SJSA1 (cell line): ENCODE measurements at places on chromosomes 13 and 19.
A peak's percentile ranks its signal among the peaks of the same experiment; 100 is the strongest.

- peaks cover 21% of the 10 kb centered on the region for H3K27me3 ChIP-seq
- DNase-seq: no peak
- H3K4me3 ChIP-seq: no peak overlapping the region
- H3K36me3 ChIP-seq: no peaks in the 10 kb centered on the region
- H3K4me1 ChIP-seq: no peaks in the 10 kb centered on the region
These were observed 38.5 kb downstream of the TBC1D4 start for GRCh38 chr13:75443356-75443958.

GRCh38 chr19:8323781-8324185 lies 2.5 kb downstream of the RPS28 start:
- DNase-seq: no peak
- no peak overlapping the region for H3K27ac ChIP-seq
- no peak overlapping the region for H3K4me3 ChIP-seq
- H3K4me1 ChIP-seq: peaks cover 21% of the 10 kb centered on the region
- H3K36me3 ChIP-seq: peaks cover 36% of the 10 kb centered on the region
- H3K27me3 ChIP-seq: no peaks in the 10 kb centered on the region

DNA sequence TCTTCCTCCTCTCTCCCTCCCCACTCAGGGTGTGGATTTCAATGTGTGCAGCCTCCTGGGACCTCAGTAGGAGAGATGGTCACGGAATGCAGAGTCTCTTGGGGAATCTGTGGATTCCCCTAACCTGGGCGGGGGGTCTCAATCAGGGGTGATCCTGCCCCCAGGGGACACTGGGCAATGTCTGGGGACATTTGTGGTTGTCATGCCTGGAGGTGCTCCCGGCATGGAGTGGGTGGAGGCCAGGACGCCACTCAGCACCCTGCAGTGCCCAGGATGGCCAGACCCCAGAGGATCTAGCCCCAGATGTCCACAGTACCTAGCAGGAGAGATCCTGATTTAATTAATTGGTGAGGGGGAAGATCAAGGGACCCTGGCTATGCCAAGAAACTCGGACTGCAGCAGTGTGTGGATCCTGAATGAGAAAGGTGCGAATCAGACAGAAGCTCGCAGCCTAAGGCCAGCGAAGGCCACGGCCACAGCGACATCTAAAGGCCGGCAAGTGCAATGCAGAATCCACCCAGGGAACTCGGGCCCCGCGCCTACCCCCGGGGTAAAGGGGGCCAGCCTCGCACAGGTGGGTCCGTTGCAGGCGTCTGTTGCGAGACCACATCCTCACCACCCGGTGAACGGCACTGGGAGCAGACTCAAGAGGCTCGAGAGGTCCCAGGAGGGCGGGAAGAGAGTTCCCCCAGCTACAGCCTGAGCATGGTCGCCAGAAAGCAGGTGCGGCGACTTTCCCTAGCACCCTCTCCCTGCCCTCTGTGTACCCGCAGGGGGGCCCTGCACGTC lies 88.8 kb downstream of the GNG7 start:
- no peak overlapping the region for H3K27ac ChIP-seq
- DNase-seq: no peak
- H3K27me3 ChIP-seq: no peaks in the 10 kb centered on the region
- H3K4me1 ChIP-seq: peaks cover 25% of the 10 kb centered on the region
- H3K4me3 ChIP-seq: no peak overlapping the region

GRCh38 chr19:35454663-35455062 lies 6.6 kb downstream of the FFAR2 start:
- no peaks in the 10 kb centered on the region for H3K36me3 ChIP-seq
- no peaks in the 10 kb centered on the region for H3K4me1 ChIP-seq
- no peaks in the 10 kb centered on the region for H3K27me3 ChIP-seq
- H3K4me3 ChIP-seq: no peak overlapping the region
- no peak for DNase-seq

DNA sequence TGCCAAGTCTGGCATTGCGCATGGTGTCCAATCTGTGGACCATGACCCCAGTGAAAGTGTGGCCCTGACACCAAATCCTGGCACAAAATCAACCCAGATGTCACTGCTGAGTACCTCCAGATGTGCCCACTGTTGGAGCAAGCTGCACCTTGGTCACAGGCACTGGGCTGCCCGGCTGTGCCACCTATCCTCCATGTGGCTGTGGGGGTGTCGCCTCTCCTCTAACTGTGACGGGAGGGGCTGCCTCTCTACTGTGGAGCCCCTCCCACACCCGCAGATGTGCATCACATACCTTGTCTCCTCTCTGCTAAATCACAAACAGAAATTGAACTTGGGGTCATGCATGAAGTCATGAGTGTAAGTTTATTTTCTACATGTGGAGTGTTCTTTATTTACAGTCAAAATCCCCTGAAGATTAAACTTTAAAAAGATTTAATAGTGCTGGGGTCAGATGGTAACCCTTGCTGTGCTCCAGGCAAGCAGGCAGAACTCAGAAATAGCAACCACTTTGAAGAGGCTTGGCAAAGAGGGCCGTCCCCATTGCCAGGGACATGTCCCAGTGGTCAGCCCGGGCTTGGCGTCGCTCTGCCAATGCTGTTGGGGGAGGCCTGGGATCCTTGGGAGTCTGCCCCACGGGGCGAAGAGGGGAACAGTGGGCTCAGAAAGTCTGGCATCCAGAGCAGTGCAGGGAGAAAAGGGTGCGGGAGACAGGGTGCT lies 46.4 kb upstream of the ZNF536 start:
- H3K36me3 ChIP-seq: no peaks in the 10 kb centered on the region
- no peak for DNase-seq
- no peaks in the 10 kb centered on the region for H3K27me3 ChIP-seq
- no peaks in the 10 kb centered on the region for H3K4me1 ChIP-seq
- no peak overlapping the region for H3K27ac ChIP-seq
- no peak overlapping the region for H3K4me3 ChIP-seq

DNA sequence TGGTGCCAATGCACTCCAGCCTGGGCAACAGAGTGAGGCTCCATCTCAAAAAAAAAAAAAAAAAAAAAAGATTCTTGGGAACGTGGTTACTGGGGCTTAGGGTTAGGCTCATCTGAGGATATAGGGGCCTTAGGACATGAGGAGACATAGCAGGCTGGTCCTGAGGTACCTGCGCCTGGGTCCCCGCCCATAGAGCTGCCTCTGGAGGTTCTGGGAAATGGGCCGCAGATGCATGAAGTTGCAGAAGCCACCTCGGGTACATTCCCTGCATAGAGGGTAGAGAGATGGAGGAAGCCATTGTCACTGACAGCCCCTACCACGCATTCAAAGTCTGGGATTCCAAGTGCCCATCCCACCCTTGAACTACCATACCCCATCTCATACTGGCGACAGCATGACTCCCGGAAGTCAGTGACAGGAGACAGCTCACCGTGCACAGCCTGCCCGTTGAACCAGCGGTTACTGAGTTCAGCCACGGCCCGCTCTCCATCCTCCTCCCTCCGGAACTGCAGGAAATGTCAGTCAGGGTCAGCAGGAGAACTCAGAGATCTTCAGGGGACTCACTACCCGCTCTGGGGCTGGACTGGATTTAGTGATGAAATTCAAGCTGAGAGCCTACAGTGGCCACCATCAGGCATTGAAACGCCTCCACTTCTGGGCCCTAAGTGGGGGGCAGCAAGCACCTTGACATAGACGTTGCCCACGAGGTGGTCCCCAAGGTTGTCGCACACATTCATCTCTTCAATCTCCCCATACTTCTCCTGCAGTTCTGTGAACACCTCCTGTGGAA lies 1.4 kb downstream of the U2AF1L4 start:
- H3K27ac ChIP-seq: no peak overlapping the region
- H3K27me3 ChIP-seq: no peaks in the 10 kb centered on the region
- no peak for DNase-seq

GRCh38 chr13:42875475-42876269 lies 94.3 kb downstream of the FAM216B start:
- H3K4me1 ChIP-seq: peaks cover 44% of the 10 kb centered on the region
- H3K4me3 ChIP-seq: no peak overlapping the region
- H3K27ac ChIP-seq: peak overlapping the region; percentile 80
- no peaks in the 10 kb centered on the region for H3K36me3 ChIP-seq
- peak; percentile 73 for DNase-seq

DNA sequence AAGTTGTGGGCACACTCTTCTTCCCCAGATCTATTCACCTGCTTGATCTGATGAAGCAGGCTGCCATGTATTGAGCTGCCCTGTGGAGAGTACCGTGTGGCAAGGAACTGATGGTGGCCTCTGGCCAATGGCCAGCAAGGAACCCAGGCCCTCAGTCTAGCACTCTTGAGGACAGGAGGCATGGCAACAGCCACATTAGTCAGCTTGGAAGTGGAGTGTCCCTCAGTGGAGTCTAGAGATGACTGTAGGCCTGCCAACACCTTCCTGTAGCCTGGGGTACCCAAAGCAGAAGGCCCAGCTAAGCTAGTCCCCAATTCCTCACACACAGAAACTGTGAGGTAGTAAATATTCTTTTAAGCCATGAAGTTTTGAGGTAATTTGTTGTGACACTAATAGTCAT lies 412.5 kb downstream of the DACH1 start:
- H3K27me3 ChIP-seq: no peaks in the 10 kb centered on the region
- no peak for DNase-seq
- H3K36me3 ChIP-seq: no peaks in the 10 kb centered on the region
- no peaks in the 10 kb centered on the region for H3K4me1 ChIP-seq

DNA sequence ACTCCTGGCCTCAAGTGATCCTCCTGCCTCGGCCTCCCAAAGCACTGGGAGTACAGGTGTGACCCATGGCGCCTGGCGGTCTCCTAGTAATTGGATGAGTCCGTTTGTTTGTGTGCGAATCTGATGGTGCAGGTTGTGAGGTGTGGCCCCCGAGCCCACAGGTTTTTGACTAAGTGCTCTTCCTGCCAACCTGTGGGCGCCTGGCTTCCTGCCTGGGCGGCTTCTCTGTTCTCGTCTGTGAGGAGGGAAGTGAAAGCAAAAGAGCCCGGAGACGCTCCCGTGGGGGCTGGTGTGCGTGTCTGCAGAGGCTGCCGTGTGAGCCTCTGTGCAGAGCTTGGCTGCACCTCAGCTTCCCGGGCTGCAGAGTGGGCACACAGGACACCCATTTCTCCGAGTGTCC lies 10.0 kb downstream of the ARHGAP45 start:
- no peaks in the 10 kb centered on the region for H3K4me1 ChIP-seq
- H3K27me3 ChIP-seq: peaks cover 10% of the 10 kb centered on the region
- no peak overlapping the region for H3K4me3 ChIP-seq
- H3K36me3 ChIP-seq: no peaks in the 10 kb centered on the region
- no peak overlapping the region for H3K27ac ChIP-seq

- H3K4me3 ChIP-seq: no peak overlapping the region
These were observed 293.6 kb downstream of the DNAJC15 start for GRCh38 chr13:43316946-43317353.

DNA sequence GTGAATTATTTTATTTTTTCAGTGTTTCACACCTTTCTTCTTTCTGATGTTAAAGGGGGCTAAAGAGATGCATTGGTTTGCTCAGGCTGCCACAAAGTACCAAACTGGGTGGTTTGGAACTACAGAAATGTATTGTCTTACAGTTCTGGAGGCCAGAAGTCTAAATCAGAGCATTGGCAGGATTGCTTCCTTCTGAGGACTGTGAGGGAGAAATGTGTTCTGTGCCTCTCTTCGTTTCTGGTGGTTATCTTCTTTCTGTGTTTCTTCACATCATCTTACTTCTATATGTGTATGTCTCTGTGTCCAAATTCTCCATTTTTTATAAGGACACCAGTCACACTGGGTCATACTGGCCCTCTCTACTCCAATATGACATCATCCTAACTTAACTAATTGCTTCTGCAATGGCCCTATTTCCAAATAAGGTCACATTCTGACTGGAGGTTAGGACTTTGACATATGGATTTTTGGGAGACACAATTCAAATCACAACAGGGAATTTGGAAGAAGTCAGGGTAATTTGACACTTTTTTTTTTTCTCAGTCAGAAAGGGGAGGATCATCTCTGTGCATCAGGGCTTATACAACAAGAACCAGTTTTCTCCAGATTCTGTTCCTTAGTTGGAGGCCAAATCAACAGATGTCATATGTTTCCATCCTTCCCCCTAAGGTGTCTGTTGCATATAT lies 188.2 kb downstream of the KCNRG start:
- no peak for DNase-seq
- no peak overlapping the region for H3K4me3 ChIP-seq
- H3K36me3 ChIP-seq: no peaks in the 10 kb centered on the region
- H3K27me3 ChIP-seq: no peaks in the 10 kb centered on the region

- peak overlapping the region; percentile 55 for H3K27ac ChIP-seq
- no peak overlapping the region for H3K4me3 ChIP-seq
- no peaks in the 10 kb centered on the region for H3K27me3 ChIP-seq
- H3K4me1 ChIP-seq: peaks cover 39% of the 10 kb centered on the region
These were observed 4.6 kb downstream of the PPP5C start for GRCh38 chr19:46351241-46352041.

DNA sequence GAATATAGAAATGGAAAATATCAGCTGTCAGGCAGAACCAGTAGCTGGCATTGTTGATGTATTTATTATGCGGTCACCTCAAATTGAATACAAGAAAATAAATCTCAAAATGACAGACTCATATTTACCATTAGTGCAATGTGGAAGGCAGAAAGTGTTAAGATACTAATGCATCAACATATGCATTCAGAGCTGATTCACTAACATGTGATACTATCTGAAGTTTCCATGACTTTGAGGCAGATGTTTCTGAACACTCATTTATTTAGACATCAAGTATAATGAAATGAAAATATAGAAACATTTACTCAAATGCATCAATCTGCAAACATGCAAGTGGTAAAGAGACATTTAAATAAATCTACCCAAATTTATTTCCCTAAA lies 474.2 kb upstream of the SLC10A2 start:
- H3K27me3 ChIP-seq: no peaks in the 10 kb centered on the region
- H3K36me3 ChIP-seq: no peaks in the 10 kb centered on the region
- DNase-seq: no peak

- DNase-seq: peak; percentile 56
- no peak overlapping the region for H3K4me3 ChIP-seq
- peak overlapping the region; percentile 78 for H3K27ac ChIP-seq
- H3K4me1 ChIP-seq: peaks cover 16% of the 10 kb centered on the region
- H3K27me3 ChIP-seq: no peaks in the 10 kb centered on the region
These were observed 32.6 kb downstream of the RUBCNL start for GRCh38 chr13:46354156-46355087.

DNA sequence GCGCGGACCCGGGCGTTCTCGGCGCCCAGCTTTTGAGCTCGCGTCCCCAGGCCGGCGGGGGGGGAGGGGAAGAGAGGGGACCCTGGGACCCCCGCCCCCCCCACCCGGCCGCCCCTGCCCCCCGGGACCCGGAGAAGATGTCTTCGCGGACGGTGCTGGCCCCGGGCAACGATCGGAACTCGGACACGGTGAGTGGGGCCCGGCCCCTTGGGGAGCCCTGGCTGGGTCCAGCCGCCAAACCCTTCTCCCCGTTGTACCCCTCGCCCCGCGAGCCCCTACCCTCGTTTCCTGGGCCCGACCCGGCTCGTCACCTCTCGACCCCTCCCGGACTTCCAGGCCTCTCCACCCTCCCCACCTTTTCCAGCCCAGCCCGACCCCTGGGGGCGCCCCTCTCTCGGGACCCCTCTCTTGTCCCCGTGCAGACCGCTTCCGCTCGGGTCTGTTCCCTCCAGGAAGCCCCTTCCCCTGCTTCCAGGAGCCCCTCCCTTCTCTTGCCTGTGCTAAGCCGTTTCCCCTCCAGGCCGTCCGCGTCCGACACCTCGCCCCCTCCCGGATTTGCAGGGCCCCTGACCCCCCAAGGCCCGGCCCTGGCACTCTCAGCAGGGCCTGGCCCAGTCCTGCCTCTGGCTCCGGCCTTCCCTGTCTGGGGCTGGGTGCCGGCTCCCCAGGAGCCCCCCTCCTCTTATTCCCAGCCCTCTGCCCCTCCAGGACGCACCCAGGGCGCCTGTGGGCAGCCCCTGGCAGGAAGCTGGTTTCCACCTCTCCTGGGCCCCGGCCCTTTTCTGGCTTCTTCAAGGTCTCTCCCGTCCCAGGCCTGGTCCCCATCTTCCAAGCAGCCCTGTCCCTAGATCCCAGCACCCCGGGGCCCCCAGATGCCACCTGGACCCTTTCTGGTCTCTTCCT lies 632 bp downstream of the MARK4 start:
- H3K36me3 ChIP-seq: peaks cover 16% of the 10 kb centered on the region
- peak overlapping the region; percentile 51 for H3K27ac ChIP-seq
- peak; percentile 36 for DNase-seq
